NCI-H2081 treated with DMSO at 0.1 percent for 48 hours (cell line): ENCODE measurements at places on chromosomes 7 and 10.
A peak's percentile ranks its signal among the peaks of the same experiment; 100 is the strongest.

- no peak for DNase-seq
These were observed 18.2 kb downstream of the PAXIP1 start for GRCh38 chr7:154984601-154985188.

- no peak for DNase-seq
These were observed 644.4 kb upstream of the IGFBP3 start for GRCh38 chr7:46565253-46566096.

DNA sequence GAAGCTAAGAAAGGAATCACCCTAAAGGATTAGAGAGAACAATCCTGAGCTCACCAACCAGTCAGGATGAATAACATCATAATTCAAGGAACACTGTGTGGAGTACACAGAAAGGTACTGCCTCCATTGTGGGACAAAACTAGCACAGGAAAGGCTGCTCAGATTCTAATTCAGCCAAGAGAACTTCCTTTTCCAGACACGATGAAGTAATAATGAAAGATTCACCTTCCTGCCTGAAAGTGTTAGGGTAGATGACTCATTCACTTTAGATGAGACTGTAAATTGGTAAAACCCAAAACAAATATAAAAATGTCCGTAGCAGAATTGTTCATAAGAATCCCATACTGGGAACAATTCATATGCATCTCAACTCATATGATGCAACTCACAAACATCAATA, 167.2 kb downstream of the CDC14C start:
- DNase-seq = no peak

GRCh38 chr7:123440101-123440548, 94.3 kb downstream of the IQUB start:
- DNase-seq = no peak

DNA sequence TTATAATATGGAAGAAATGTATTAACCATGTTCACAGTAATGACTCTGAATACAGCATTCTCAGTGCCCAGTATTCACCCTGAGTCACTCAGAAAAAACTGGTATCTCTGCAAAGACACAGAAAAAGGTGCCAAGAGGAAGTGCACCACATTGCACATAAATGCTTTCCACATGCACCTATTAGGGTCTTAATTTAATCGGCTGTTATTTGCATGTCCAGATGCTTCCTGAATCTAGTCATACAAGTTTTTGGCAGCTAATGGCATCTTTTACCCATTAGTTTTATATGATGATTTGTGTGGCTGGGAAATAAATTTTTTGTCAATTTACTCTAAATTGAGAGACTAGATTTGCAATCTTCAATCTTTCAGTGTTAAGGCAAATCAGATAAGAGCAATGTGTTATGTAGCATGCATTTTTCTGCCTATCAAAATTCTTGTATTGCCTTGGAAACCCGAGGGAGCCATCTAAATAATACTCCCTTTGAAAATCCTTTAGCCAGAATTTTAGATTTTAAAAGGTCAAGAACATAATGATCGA, 58.2 kb downstream of the ZNF680 start:
- DNase-seq = no peak

DNA sequence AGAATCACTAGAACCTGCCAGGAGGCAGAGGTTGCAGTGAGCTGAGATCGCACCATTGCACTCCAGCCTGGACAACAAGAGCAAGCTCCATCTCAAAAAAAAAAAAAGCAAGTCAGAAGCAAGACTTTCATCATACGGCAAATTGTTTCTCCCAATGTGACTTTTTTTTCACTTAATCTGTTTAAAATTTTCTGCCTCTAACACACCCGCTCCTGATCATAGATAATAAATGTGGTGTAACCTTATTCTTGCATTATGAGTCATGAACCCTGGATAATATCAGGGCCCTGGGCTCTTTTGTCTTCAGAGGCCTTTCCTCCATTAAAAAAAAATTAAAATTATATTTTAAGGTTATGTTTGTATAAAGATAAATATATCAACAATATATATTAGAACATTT, 111.4 kb upstream of the JCAD start:
- DNase-seq = no peak

- DNase-seq = no peak
These were observed 25.9 kb upstream of the GOT1 start for GRCh38 chr10:99456207-99456930.

DNA sequence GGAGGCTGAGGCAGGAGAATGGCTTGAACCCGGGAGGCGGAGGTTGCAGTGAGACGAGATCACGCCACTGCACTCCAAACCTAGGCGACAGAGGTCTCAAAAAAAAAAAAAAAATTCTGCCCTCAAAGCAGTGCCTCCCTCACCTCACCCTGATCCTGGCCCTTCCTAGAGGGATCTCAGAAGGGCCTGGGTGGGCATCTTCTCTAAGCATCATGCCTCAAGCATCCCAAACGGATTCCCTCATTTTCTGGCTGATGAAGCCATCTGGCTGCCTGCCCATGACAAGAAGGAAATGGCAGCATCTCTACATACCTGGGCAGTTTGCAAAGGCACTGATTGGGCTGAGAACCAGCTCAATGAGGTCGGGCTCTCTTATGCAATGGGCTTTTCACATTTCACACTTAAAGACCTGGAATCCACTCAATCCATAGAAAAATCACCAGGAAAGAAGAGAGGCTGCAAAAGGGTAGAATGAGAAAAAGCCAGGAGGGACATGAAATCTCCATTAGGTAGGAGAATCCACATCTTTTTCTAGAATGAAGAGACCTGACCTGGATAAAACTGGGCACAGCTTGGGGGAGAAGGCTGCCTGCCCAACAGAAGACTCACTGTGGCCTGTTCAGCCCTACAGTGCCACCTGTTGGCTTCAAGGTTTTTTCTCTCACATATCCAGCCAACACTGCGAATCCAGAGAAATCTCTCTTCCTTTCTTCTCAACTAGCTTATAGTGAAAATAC, 48.1 kb downstream of the PDLIM1 start:
- no peak for DNase-seq

- DNase-seq = no peak
These were observed 69.6 kb upstream of the GRM8 start for GRCh38 chr7:127322351-127322750.

DNA sequence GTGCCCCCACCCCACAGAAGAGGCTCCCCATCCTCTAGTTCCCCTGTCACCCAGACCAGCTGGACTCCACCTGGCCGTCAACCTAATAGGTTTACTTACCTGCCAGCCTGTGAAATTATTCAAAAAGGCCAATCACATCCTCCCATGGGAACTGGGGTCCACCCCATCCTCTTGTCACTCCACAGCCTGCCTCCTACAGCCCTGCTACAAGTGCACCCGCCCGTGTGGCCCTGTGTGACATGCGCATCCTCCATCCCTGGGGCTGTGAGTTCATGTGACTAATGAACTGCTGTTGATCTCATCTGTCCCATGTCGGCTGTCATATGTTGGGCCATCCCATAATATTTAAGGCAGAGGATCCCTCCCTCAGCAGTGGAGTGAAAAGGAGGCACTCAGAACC, 39.4 kb downstream of the AOC1 start:
- no peak for DNase-seq

DNA sequence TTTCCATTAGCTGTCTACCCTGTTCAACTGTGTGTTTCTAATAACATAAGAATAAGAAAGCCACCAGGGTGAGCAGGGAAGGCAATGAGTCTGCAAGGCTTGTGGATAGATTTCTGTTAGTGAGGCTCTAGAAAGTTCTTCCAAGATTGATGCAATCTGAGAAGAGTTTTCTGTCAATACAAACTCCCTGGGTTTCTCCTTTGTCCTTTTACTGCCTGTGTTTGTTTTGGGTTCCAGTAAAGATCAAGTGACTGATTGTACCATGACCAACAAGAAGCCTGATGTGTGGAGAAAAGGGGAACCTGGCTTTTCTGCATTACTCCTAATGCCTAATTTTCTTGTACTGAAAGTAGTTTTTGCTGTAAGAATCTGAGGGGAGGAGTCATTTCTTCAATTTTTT, 139.9 kb downstream of the CFTR start:
- no peak for DNase-seq

GRCh38 chr10:132592790-132593383, 55.3 kb downstream of the INPP5A start:
- DNase-seq = no peak

DNA sequence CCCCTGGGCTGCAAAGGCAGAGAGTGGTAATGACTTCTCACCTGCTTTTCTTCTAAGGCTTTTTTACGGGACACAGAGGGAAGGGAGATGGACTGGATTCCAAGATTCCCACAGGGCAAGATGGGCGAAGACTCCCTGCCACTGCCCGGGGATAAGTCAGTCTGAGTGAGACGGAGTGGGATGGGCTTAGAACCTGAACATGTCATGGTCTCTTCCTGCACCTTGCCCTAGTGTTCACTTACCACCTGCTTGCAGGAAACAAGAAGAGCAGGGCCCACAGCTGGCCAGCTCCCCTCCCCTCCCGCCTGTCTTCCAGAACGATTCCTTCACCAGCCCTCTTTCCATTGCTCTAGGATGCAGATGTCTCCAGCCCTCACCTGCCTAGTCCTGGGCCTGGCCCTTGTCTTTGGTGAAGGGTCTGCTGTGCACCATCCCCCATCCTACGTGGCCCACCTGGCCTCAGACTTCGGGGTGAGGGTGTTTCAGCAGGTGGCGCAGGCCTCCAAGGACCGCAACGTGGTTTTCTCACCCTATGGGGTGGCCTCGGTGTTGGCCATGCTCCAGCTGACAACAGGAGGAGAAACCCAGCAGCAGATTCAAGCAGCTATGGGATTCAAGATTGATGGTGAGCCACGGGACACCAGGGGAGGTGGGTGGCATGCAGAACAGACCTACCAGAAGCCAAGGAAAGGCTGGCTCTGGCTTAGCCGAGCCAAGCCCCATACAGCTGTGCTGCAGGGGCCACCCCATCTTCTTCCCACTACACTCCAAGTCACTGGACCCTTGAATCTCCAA, 1.3 kb downstream of the SERPINE1 start:
- DNase-seq = no peak

DNA sequence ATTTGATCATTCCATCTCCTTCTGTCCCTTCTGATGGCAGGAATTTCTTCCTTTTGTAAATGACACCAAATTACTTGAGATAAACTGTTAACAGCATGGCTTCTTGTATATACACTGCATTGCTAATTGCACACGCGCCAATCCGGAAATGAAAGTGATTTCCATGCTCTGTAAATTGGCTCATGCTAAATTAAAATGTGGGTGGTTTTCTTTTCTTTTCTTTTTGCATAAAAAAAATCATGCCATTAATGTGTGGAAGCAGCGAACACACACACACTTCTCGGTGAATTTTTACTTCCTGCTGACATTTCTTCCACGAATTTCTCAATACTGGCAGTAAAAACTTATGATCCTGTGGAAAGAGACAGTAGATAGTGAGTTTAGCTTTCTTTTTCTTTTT, 123.1 kb upstream of the CCDC6 start:
- no peak for DNase-seq

DNA sequence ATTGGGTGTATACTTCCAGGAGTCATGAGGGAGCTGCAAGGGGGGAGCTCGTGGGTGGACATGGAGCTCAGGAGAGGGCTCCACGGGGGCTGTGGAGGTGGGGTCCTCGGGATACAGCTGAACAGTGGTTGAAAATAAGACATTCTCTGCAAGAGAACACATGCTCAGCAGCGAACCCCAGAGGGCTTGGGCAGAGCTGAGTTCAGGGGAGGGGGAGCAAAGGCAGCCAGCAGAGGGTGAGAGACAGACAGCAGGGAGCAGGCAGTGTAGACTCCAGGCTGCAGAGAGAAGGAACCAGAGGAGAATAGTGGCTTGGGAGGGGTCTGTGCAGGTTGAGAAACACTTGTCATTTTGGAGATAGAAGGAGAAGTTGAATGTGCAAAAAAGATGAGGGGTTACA, 73.0 kb upstream of the LRRC18 start:
- no peak for DNase-seq

GRCh38 chr7:142496545-142496991, 238.7 kb upstream of the PRSS58 start:
- no peak for DNase-seq

- DNase-seq = no peak
These were observed 32.3 kb downstream of the RASGEF1A start for GRCh38 chr10:43234471-43235041.

- DNase-seq = no peak
These were observed 65.8 kb upstream of the EMX2 start for GRCh38 chr10:117476716-117477115.

DNA sequence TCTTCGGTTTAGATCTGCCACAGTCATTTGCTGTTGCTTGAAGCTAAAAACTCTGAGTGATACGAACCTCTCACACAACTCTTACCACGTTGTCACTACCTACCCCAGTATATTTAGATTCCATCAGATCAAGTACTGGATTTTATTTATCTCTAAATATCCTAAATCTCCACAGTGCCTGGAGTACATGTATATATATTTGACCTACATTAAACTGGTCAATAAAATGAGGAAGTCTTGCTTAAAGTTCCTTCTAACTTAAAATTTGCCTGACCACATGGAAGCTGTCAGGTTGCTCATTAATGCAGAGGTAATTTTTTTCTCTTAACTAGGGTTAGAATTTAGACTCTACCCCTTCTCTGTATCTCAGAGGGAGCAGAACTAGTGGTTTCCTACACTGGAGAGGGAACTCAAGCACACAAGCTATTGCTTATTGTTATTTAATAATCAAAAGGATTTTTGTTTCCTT, 3.1 kb upstream of the MACC1 start:
- no peak for DNase-seq

GRCh38 chr7:44147026-44147991, 6.2 kb upstream of the MYL7 start:
- DNase-seq = no peak

DNA sequence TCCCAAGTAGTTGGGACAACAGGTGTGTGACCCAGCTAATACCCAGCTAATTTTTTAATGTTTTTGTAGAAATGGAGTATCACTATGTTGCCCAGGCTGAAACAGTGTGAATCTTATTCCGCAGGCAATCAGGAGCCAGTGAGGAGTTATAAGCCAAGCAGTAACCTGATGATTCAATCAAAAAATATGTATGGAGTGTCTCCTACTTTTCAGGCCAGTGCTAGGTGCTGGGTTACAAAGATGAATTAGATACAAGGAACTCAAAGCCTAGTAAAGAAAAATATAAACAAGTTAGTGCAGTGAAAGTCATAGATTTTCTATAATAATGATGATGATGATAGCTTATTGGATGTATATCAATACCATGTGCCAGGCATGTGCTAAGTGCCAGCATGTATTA, 13.2 kb upstream of the IFRD1 start:
- DNase-seq = no peak

DNA sequence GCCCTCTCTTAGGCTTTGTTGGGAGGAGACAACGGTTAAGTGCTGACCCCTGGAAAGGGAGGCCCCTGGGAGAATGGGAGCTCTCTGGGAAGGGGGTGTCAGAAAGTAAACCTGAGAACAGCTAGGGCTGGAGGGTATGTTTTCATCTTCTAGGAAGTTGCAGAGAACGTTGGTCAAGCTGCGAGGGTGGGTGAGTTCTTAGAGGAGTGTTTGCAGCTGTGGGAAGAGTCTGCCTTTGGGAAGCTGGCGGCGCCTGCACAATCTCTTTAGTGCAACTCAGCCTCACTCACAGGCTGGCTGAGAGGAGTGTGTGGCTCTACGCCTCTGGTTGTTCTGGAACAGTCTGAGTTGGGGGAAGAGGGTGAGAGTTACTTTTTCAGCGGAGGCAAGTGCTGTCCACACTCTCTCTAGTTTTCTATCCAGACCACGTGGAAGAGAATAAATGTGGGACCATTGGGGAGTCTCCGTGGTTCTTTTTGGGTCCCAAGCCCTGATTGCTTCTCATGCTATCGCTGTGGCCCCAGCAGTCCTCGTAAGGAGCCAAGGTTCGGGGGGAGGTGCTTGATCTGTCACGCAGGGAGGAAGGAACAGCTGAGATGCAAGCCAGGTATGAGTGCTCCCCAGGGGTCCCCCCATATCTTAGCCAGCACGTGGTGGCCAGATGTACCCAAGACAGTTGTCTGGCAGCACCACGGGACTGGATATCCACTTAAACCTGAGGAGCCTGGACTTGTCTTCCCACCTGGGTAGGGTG, 237.2 kb downstream of the BUB3 start:
- DNase-seq = no peak

GRCh38 chr10:84429926-84430520, 101.6 kb downstream of the CCSER2 start:
- peak; percentile 13 for DNase-seq
